CD14-positive monocyte (primary cell): ENCODE measurements at places on chromosomes 12 and 14.

DNA sequence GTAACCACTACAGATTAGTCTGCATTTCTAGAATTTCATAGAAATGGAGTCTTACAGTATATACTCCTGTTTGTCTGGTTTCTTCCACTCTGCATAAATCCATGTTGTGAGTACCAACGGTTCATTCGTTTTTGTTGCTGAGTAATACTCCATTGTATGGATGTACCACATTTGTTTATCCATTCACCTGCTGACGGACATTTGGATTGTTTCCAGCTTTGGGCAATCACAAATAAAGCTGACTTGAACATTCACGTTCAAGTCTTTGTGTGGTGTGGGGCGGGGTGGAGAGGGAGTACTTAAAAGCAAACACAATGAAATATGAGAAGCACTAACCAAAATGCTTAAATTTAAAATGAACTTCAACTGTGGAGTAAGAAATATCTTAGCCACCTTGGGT is 7.1 kb downstream of the HECTD4 start:
- DNase-seq, result no peak

GRCh38 chr12:95358111-95359083 is 115.6 kb upstream of the METAP2 start:
- DNase-seq, result no peak

GRCh38 chr14:76995279-76996035 is 33.1 kb downstream of the IRF2BPL start:
- no peak for DNase-seq

DNA sequence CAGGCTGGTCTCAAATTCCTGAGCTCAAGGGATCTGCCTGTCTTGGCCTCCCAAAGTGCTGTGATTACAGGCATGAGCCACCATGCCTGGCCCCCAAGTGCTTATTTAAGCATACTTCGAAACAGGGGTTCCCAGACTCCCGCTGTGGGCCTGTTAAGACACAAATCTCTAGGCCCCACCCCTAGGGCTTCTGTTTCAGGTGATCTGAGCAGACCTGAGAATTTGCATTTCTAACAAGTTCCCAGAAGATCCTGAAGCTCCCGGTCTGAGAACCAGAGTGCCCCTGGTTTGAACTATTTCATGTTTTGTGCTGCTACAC is 25.0 kb downstream of the GCH1 start:
- no peak for DNase-seq

GRCh38 chr14:104865081-104865630 is at the start of gene CEP170B:
TSS of gene CEP170B (plus strand) at chr14:104865268. CDS start at chr14:104868451, 3,183 bp downstream.
- DNase-seq, result no peak

DNA sequence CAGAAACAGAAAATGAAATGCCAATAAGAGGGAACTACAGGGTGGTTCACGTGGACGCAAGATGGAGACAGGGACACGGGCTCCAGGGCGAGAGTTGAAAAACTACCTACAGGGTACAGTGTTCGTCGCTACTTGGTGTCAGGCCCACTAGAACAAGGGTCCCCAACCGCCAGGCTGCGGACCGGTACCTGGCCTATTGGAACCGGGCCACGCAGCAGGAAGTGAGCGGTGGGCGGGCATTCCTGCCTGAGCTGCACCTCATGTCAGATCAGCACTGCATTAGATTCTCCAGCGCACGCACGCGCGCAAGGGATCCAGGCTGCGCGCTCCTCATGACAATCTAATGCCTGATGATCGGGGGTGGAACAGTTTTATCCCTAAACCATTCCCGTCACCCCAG is 14.8 kb downstream of the INF2 start:
- DNase-seq, result no peak

GRCh38 chr14:20493634-20494033 is 11.7 kb upstream of the RNASE10 start:
- DNase-seq, result peak; percentile 75
